NCI-H774 (cell line): ENCODE measurements at places on chromosomes 6 and 20.

DNA sequence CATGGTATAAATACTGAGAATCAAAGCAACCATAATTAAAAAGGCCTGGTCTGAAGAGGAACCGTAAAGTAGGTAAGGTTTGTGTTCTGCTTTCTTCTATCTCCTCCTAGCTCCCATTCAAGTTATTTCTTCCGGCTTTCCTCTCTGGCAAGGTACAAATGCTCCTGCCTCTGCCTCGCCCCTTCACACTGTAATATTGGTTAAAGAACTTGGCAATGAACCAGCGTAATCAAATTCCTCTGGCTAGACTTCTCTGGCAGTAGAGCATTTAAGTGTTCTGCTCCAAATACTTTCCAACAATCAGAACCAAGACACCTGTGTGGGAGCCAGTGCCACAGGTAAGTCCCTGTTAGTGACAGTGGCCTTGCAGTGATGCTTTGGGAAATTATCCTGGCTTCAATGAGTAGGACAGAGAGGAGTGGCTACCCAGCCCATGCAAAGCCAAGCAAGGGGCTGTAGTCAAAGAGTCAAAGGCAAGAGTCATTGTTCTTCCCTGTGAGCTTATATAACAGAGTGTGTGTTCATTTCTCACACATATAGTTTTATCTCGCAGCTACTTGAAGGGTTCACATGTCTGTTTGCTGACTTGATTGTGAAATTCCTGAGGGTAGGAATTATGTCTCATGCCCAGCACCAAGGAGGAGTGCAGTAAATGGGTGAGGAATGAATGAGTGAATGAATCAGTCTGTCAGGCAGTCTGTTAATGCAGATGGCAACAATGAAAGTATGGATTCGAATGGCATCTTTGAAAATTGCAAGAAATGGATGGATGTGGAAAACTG is 329.3 kb downstream of the NRN1 start:
- DNase-seq, result no peak

DNA sequence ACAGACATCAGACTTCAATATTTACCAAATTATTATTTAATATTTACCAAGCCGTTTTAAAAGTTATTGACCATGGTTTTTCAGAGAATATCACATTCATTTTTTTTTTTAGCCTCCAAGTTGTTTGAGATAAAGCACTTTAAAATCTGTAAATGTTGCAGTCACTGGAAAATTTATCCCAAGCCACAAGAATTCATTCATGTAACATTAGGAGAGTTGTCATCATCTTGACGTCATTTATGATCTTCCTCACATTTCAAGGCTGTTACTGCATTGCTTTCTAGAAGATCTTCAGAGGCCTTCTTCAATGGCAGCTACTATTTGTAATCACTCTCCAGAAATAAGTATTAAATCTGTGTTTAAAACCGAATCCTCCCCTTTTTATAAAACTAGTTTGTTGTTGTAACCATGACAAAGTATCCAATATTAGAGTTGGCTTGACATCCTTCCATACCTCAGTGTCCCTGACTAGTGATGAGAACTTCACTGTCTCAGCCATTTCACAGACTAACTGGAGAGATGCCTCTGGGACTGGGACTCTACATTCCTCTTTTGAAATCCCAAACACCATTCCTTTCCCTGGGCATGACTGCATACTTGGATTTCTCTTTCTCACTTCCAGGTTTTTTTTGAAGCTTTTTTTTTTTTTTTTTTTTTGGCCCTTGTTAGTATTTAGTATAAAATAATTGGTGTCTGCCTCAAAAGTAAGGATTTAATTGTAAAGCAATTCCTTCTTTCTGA is 100.1 kb downstream of the ZFAND3 start:
- no peak for DNase-seq

- no peak for DNase-seq
Measured at GRCh38 chr20:59022754-59023153, 3.5 kb downstream of the TUBB1 start.

DNA sequence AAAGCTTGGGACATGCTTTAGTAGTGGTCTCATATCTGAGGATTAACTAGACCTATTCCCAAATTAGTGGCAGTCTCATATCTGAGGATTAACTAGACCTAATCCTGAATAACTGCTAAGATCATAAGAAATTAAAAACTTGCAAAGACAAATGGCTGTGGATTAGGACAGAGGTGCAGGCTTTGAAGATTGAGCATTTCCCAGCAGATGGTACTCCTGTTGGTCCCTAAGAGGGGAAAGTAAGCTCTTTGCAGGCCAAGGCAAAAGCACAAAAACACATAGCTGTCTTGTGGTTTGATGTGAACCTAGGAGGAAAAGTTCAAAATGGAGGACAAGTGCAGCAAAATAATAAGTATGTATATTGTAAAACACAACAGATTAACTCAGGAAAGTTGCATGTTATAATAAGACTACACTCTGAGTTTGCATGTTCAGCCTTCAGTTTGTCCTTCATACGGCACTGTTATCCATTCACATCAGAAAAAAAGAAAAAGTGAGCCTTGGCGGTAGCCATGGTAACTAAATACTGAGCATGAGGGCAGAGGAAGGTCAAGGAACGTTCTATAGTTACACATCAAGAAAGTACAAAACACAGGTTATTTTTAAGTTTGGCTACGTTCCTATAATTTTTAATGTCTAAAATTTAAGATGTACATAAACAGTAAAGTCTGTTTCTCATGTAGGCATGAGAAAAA is 62.8 kb downstream of the FILIP1 start:
- DNase-seq, result no peak

DNA sequence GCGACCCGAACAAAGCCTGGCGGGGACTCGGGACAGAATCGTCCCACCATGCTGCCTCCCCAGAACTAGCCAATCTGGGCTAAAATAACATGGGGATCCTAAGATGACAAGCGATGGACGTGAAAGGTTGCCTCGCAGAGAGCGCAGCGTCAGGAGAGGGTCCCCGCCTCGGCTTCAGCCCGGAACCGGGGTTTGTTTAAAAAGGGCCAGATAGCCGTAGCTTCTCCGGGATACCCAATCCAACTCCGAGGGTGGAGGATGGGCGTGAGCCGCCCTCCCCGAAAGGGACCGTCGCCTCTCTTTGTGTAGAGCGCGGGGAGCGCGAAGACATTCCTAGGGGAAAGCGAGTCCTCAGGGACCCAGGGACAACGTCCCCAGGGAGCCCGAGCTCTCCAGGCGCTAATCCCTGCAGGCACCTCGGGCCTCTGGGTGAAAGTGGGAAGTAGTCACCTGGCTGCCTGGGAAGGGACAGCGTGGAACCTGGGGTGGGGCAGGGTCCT is 643 bp downstream of the CD24 start:
- peak; percentile 61 for DNase-seq

DNA sequence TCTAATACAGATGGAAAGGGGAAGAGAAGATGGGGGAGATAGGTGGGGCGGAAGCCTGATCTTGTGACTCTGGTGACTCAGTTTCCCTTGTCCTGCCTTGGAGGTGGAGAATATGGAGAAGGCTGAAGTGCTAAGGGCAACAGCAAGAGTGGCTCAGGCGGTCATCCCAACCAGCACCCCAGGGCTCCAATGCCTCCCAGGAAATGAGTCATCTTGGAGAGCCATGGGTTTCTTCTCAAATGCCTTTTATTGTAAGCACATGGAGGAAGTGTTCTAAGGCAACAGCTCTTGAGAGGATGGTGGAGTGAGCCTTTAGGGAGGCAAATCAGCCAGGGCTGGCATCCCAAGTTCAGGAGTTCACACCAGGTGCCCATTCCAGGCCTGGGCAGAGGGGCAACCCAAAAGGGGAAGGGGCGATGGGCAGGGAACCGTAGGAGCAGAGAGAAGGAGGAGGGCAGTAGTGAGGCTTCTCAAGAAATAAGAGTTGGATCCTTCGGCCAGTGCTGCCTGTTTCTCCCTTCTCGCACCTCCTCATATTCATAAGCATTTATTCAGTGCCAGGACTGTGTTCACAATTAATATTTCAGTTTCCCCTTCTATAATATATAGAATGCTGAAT is 13.2 kb upstream of the AHCY start:
- DNase-seq, result no peak

DNA sequence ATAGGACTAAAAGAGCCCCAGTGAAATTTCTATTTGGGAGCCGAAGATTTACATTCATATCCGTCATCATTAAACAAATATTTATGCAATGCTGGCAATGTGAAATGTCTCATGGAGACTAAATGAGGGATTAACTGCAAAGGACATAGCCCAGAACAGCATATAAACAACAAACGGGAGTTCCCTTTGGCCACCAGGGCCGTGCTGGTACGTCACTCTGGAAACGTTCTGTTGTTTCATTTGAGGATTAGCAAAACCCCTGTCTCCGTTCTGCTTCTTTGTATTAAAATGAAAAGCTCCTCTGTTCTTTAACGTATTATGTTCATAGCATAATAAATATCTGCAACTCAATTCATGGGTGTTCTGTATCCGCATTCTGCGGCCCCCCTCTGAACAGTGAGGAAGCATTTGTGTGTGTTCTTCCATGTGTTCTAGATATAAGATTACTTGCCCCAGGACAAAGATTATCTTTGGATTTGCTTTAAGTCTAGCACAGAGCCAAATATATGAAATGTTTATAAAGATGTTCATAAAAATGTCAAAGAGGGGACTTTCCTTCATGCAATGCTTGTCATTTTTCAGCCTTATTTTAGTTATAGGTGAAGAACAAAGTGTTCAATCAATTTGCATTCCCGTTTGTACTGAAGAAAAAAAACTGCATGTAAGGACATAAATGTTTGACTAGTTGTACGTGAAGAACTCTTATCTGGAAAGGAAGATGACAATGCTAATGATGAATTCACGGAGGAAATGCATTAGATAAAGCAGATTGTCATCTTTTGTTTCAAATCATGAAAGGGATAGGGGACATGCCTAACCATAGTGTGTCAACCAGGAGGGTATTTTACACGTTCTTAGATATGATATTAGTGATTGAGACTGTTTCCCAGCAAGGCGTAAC is 90.0 kb upstream of the TNFAIP3 start:
- DNase-seq, result no peak

GRCh38 chr6:129592516-129593232 is 117.3 kb downstream of the ARHGAP18 start:
- DNase-seq, result no peak

DNA sequence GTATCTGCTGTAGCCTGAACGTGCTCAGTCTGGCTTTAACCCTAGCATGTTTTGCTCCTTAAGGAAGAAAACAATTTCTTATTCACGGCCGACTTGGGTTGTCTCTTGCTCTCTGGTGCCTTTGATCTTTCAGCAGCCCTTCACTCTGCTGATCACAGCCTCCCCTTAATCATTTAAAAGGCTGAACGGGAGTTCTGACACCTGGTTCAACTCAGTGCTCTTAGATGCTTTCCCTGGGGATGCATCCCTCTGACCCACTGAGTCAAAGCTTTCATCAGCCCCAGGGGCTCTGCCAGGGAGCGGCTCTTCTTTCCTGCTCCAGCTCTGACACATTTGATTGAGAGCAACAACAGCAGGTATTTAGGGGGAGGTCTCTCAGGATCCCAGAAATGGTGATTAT is 79.0 kb upstream of the FYN start:
- DNase-seq, result no peak

DNA sequence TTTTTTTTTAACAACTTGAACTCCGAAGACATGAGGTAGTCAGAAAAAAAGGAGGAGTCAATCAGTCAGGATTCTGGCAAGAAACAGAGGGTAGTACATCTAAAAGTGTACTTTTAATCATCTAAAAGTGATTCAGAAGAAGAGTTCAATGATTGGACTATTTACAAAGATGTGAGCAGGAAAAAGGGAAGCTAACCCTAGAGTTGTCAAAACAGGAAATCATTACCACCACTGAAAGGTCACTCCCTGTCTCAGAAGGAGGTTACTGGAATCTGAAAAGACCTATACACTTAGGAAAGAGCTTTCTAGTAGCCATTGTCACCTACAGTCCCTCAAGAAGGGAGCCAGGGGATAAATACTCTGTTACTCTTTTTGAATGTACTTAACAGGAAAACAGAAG is 16.7 kb upstream of the LMBRD1 start:
- no peak for DNase-seq

DNA sequence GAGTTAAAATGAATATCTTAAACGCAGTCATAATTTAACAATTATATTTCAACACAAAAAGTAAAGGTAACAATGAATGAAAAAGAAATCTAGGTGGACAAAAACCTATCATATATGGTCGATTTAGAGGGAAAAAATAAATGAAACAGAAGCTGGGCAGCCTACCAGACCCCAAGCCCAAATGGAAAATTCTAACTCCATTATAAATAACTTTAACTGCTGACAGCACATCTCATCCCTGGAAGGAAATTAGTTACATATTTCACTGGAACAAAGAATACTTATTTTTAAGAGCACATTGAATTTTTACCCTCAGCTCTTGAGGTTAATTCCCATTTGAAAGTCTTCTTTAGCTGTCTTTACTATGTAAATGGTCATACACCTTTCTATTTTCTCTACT is 39.1 kb downstream of the COL12A1 start:
- no peak for DNase-seq

GRCh38 chr20:13930281-13930680 is 60.1 kb downstream of the SEL1L2 start:
- DNase-seq, result no peak

DNA sequence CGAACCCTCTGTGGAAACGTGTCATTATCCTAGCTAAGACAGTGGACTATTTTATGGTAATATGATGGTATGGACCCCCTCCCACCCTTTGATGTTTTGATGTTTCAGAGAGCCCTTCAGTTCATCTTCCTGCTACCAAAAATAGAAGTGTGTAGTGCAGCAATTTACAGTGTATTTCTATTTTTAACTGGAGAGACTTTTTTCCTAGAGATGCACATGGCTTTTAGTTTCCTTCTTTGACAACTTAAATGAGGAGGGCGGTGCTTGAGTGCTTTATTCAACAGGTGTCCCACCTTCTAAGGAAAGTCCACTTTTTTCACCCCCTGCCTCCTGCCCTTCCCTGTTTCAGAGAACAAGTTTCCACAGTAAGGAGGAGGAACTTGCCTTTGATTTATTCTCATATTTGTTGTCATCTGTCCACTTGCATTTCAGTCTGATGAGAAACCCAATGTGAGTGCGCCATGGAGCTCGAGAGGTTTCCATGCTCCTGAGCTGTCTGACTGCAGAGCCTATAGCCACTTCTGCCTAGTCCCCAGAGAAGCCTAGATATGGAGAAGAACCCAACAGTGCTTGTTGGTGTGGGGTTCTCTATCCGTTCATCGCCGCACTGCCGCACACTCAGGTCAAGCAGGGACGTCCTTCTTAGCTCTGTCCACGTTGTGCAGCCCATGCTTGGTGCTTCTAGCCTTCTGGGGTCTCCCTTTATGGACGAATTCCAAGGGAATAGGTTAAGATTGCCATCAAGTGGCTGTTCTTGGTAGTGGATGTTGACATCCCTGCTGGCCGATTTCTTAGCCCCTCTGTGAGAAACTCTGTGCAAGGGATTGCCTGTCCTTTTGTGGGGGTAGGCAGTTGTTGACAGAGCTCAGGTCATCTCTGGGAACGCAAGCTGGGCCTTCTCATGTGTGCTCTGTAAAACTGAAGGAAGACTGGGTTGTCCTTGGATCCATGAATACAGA is 144.2 kb downstream of the JARID2 start:
- no peak for DNase-seq

GRCh38 chr6:132931936-132932514 is 117.7 kb downstream of the RPS12 start:
- DNase-seq, result no peak

DNA sequence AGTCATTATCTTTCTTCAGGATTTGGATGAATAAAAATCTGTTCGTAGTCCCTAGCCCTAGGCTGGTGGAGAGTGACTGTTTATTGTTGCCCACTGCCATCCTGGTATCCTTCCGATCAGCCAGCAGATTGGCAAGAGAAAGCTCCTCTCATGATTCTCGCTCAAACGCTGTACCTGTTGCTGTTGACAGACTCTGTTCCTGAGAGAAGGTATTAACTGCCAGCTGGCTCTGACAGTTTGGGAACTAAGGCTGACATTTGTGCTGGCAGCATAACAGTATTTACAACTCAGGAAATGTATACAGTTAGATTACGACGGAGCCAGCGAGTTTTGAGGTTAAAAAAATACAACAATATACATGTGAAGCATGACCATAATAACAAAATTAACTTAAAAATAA is 674.5 kb downstream of the PRKN start:
- DNase-seq, result no peak
